Germinal center (tissue), 1 donor: ENCODE measurements at places on chromosomes 12 and 14.

- DNase-seq: no peak
Observed at GRCh38 chr12:50390316-50390741, 6.1 kb downstream of the FAM186A start.

GRCh38 chr14:30134936-30135335, 207.3 kb upstream of the PRKD1 start:
- no peak for DNase-seq

- DNase-seq: peak; percentile 79
Observed at GRCh38 chr12:57216014-57216911, at the start of gene NXPH4. Gene NXPH4, plus strand, starts transcription at chr12:57216794. Its CDS starts 176 bp downstream, at chr12:57216970.

DNA sequence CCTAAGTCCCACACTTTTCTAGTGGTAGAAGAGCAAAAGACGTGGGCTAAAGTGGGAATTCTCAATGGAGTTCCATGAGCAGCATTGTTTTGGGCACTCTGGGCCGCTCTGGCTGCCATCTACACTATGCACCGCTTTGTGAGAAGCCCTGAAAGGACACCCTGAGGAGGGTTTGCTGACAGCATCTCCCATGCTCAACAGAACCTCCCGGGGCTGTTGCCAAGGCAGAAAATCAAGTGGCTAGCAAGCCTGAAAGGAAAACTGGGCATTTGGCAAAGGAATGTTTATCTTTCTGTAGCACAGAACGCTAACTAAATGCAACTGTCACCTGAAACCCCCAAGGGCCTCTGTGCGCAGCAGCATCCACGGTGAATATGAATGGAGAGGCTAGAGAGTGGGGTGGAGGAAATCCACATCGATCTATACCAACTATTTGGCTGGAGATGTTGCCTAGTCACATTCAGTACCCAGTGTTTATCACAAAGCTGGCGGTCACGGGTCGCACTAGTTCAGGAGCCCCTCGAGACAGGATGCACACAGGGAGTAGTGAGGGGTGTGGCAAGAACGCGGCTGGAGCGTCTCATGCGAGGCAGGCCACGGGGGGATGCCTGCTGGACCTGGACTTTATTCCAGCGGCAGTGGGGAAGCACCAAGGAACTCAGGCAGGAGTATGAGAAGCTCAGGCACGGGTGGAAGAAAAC, 14.2 kb downstream of the APPL2 start:
- DNase-seq: no peak

GRCh38 chr14:69561893-69562292, 12.8 kb downstream of the CCDC177 start:
- no peak for DNase-seq

- no peak for DNase-seq
Observed at GRCh38 chr14:58455593-58456265, 28.2 kb downstream of the KIAA0586 start.

DNA sequence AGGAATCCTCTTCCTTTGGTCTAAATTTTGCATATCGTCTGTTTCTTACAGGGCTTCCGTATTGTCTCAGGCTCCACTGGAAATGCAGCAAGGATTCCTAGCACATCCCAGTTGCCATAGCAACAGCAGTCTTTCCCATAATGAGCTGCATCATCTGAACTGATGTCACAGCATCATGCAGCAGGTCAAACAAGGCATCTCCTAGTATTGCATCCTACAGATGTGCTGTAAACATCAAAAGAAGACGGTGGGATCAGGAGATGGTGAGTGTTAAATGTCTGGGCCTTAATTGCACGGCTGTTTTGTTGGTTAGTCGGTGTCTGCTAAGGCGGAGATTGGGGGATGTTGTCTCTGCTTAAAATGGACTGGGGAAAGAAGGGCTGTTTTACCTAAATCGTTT, at the start of gene AKAP6:
AKAP6 (plus strand) TSS at position 153 of the 400 bp plus-strand sequence. CDS start 104,196 bp downstream, outside the sequence.
- DNase-seq: no peak

DNA sequence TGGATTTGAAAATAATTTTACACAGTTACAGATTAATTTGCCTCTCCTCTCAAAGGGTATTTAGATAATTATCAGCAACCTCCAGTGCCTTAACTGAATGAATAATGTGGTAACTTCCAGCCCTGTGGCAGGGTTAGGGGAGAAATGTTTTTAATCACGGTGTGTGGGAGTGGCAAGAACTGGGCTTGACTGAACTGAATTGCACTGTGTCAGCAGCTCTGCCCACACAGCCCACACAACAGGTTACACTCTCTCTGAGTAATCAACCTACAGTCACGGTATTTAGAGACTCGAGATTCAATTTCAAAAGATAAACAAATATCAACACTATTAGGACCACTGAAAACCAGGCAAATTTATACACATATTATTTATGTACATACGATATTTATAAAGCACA, 198.5 kb downstream of the KCNC2 start:
- DNase-seq: no peak

DNA sequence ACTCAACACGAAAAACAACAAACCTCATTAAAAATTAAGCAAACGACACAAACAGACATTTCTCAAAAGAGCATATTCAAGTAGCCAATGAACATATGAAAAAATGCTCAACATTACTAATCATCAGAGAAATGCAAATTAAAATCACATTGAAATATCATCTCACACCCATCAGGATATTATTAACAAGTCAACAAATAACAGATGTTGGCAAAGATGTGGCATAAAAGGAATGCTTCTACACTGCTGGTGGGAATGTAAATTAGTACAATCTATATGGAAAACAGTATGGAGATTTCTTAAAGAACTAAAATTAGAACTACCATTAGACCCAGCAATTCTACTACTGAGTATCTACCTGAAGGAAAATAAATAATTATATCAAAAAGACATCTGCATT, 182.2 kb downstream of the KITLG start:
- DNase-seq: no peak

DNA sequence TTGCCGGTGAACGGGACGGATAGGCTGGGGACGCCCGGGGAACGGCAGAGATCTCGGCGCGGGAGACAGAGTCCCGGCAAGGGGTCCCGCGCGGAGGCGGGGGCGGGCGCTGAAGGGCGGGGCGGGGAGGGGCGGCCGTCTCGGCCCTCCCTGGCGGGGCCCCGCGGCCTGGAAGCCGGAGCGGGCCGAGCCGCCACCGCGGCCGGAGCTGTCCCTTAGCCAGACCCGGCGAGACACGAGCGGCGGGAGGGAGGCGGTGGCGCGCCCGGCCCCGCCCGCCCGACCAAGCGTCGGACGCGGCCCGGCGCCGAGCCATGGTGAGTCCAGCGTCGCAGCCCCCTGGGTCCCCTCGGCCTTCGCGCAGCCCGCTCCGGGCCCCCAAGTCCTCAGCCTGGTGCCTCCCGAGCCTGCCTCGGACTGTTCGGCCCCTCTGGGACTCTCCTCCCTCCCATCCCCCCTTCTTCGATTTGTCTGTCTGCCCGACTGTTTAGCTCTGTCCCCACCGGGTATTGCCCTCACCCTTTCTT, at the start of gene ARHGEF40:
ARHGEF40 (plus strand) TSS at position 222 of the 527 bp plus-strand sequence; CDS start at position 315, 93 bp downstream.
- DNase-seq: peak; percentile 30

- no peak for DNase-seq
Observed at GRCh38 chr14:39406560-39406959, 25.7 kb downstream of the FBXO33 start.

GRCh38 chr12:49902399-49903350, 1.0 kb downstream of the FAIM2 start:
- DNase-seq: no peak

DNA sequence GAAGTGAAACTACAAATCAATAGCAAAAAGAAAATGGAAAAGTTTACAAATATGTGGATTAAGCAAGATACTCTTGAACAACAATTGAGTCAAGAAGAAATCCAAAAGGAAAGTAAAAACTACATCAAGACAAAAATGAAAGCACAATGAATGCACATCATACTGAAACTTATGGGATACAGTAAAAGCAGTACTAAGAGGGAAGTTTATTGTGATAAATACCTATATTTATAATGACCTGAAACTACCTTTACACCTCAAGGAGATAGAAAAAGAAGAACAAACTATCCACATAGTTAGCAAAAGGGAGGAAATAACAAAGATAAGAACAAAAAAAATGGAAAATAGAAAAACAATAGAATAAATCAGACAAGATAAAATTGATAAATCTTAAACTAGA, 375.0 kb downstream of the TRHDE start:
- no peak for DNase-seq

DNA sequence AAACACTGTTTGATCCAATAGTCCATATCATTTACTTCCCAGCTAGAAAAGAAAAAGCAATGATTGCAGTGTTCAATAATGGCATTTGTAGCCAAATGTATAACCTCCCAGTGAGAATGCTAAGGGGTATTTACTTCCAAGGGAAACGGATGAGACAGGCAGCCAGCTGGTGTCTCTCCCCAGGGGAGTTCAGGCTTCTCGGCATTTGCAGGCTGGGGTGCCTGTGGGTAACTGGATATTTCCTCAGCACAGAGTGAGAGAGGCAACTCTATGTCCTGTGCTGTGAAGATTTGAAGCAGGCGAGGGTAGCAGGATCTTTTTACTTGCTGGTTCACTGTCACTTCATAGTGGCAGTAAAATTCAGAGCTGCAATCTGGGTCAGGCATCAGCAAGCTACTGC, 1455.6 kb upstream of the TMEM132C start:
- DNase-seq: no peak

GRCh38 chr12:113151655-113152054, 2.1 kb downstream of the CFAP73 start:
- DNase-seq: no peak

DNA sequence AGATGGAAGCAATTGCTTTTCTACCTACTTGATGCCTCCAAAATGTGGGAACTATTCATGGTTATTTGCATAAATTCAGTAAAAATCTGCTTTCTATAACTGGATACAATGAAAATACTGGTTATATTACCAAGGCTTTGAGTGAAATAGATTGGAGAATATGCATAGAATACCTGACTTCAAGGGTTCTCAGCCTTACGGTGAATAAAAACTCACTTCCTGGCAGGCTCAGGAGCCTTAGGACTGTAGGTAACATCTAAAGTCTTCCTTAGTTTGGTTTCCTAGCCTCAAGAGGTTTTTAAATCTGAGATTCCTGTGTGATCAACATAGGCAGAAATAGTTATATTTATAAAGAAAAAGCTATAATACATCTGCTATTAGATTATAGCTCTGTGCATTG, 158.6 kb downstream of the SLC41A2 start:
- DNase-seq: no peak

DNA sequence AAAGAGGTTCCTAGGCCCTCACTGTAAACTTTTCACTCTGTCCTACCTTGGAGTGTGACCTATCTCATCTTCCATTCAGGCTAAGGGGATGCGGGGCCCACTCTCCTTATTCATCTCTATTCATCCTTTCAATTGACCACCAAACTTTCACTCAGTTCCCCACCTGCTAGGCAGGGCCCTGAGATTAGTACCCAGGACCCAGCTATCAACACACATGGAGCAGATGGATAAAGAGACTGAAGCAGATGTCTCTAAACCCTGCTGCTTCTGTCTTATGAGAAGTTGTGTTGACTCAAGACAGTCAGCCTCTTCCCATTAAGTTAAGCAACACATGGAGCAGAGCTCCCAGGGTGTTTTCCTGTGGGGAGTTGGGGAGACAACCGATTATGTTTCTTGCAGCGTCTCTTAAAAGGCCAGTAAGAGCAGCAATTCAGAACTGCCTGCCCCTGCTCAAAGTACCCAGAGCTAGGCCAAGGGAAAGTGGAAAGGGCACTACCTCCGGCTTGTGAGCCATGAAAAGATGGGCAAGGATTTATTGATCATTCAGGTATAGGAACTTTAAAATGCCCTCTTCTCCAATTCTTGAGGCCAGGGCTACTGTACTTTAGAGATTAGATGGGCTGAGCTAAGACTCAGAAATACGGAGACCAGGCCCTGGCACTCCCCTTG, 10.7 kb downstream of the KRT76 start:
- no peak for DNase-seq

DNA sequence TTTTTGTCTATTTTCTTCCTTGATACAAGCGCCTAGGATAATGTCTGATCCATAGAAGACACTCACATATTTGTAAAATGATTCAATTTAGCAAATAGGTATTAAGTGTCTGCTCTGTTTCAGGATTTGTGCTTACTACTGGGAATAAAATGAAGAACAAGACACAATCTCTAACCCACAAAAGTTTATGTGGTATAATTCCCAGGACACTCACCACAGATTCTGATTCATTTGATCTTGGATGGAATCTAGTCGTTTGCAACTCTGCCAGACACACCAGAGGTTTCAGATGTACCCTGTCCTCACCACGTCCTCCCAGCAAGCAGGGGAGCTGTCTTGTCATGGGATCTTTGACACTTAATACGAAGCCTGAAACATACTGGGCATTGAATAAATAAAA, 208.3 kb downstream of the LRIG3 start:
- no peak for DNase-seq

DNA sequence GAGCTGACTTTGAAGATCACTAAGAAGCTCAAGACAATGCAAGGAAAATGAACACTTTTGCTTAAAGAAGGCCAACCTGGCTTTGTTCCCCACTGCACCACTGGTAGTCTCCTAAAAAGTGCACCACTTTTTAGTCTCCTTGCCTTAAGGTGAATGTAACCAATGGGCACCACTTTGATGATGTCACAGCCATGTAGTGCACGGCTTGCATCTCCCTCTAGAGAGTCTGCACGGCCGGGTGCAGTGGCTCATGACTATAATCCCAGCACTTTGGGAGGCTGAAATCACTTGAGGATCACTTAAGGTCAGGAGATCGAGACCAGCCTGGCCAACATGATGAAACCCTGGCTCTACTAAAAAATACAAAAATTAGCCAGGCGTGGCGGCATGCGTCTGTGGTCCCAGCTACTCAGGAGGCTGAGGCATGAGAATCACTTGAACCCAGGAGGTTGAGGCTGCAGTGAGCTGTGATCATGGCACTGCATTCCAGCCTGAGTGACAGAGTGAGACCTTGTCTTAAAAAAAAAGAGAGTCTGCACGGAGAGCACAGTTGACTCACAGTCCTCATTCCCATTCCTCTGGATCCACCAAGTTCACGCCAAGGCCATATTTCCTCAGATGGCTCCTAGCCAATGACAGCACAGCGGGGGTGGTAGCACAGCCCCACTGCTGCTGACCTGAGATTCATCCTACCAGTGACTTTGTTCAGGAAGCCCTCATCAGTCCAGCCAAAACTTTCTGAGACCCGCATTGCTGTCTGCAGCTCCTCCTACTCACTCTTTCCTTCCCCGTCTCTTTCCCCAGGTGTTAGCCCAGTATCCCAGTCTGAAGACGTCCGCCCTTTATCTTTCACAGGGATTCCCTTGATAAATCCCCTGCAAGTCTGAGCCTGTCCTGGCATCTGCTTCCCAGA, 16.5 kb upstream of the IFT81 start:
- DNase-seq: no peak

DNA sequence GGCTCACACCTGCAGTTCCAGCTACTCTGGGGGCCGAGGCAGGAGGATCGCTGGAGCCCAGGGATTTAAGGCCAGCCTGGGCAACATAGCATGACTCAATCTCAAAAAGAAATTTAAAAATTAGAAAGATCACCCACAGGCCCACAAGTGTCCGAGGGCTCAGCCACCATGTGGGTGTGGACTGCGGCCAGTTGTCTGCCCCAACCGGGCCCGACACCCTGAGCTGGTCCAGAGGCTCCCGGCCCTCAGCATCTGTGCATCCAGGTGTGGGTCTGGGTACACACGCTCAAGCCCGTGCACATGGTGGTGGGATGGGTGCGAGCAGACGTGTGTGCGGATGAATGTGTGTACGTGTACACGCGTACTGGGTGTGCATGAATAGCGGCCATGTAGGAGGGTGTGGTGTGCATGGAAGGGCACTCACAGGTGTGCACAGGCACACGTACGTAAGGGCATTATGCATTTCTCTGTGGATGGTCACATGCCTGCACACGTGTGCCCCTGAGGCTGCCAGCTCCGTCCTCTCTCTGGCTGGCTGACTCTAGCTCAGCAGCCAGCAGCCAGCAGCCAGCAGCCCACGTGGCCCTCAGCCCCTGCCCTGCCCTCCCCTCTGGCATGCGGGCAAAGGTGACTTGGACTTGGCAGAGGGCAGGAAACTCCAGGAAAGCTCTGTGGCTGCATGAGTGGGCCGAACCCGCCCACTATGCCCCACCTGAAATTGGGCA, 23.3 kb upstream of the NUDT14 start:
- DNase-seq: no peak
